ENCODE measurements at places on chromosomes 11 and 22. TPM values are rescaled to one million over a fixed set of nuclear protein-coding genes. Genes with fewer than 3 reads are reported as not detected.

DDI1 gene
- not detected for total RNA-seq

DNA sequence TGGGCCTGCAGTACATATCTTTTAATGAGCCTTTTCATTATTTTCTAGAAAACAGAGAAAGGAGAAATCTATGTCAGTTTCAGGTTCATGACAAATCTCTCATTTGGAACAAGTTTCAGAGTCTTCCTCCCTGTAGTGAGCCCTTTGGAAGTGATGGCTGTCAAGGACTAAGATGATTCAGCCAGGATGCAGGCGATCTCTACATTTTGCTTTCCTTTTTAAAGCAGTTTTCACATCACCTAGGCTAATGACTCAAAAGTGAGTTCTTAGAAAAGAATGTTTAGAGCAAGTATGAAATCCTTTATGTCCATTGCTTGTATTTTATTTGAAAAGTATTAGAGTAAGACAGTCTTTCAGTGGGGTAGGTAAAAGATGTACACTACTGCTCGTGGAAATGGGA, 130.1 kb downstream of the TRPC6 start:
- H3K36me3 ChIP-seq: no peaks in the 10 kb centered on the region
- H3K4me1 ChIP-seq: no peaks in the 10 kb centered on the region
- no peak overlapping the region for H3K27ac ChIP-seq

GRCh38 chr11:43920598-43921419, 21.6 kb upstream of the C11orf96 start:
- H3K36me3 ChIP-seq: peaks cover 54% of the 10 kb centered on the region
- no peak for DNase-seq
- H3K4me3 ChIP-seq: no peak overlapping the region
- H3K27ac ChIP-seq: no peak overlapping the region
- H3K27me3 ChIP-seq: no peaks in the 10 kb centered on the region
- H3K4me1 ChIP-seq: no peaks in the 10 kb centered on the region

- no peak overlapping the region for H3K4me3 ChIP-seq
- H3K4me1 ChIP-seq: peaks cover 24% of the 10 kb centered on the region
- H3K27ac ChIP-seq: no peak overlapping the region
- no peak for DNase-seq
- no peaks in the 10 kb centered on the region for H3K36me3 ChIP-seq
Measured at GRCh38 chr11:2913019-2913431, 16.2 kb downstream of the PHLDA2 start.

- no peaks in the 10 kb centered on the region for H3K4me1 ChIP-seq
- H3K4me3 ChIP-seq: no peak overlapping the region
- no peaks in the 10 kb centered on the region for H3K36me3 ChIP-seq
- no peak overlapping the region for H3K27ac ChIP-seq
- H3K27me3 ChIP-seq: no peaks in the 10 kb centered on the region
- no peak for DNase-seq
Measured at GRCh38 chr11:58999291-58999680, 60.0 kb downstream of the GLYATL1 start.

GRCh38 chr11:11439591-11439990, 86.5 kb upstream of the CSNK2A3 start:
- no peaks in the 10 kb centered on the region for H3K36me3 ChIP-seq
- no peak for DNase-seq
- no peaks in the 10 kb centered on the region for H3K4me1 ChIP-seq
- no peak overlapping the region for H3K4me3 ChIP-seq
- no peak overlapping the region for H3K27ac ChIP-seq

GRCh38 chr22:37330200-37331033, 48.1 kb downstream of the CYTH4 start:
- no peaks in the 10 kb centered on the region for H3K36me3 ChIP-seq
- no peak overlapping the region for H3K27ac ChIP-seq
- H3K27me3 ChIP-seq: peaks cover 13% of the 10 kb centered on the region
- DNase-seq: no peak

DNA sequence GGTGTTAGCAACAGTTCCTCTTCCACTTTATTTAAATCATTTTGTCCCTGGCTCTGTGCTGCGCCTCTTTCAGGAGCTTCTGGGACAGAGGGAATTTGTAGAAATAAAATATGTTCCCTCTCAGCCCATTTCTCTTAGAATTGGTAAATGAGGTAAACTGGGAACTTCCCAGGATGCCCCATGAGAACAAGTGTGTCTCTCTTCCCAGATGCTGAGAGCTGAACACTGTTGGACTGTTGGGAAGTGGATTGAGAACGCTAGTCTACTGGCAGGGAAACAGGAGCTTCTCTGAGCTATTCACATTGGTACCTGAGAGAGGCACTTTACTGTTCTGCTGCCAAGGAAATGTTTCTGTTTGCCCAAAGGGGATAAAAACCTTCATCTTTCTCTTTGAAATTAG, 4.0 kb downstream of the CRY2 start:
- no peak overlapping the region for H3K27ac ChIP-seq
- H3K27me3 ChIP-seq: no peaks in the 10 kb centered on the region
- peaks cover 17% of the 10 kb centered on the region for H3K4me1 ChIP-seq
- no peak overlapping the region for H3K4me3 ChIP-seq
- no peak for DNase-seq
- H3K36me3 ChIP-seq: peaks cover 3% of the 10 kb centered on the region

GRCh38 chr11:2132246-2132645, 6.9 kb downstream of the IGF2 start:
- H3K4me1 ChIP-seq: peaks cover 3% of the 10 kb centered on the region
- no peak for DNase-seq
- no peaks in the 10 kb centered on the region for H3K27me3 ChIP-seq
- H3K4me3 ChIP-seq: no peak overlapping the region
- H3K36me3 ChIP-seq: no peaks in the 10 kb centered on the region
- no peak overlapping the region for H3K27ac ChIP-seq

All from T-cell (primary cell).